ENCODE measurements at places on chromosomes 6 and 20.

GRCh38 chr6:151506761-151507160, 12.9 kb downstream of the CCDC170 start:
- no peak for DNase-seq

- no peak for DNase-seq
Observed at GRCh38 chr20:37389844-37390275, 43.9 kb downstream of the SRC start.

DNA sequence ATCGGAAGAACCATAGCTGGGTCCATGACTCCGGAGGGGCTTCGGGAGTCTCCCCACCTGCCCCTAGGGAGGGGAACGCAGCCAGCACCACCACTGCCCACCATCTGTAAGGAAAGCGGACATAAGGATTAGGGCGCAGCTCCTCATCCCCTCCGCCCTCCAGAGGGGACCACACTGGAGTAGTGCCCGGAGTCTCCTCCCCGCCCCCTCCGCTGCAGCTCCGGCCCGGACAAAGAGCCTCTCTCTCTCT, 628 bp downstream of the SLC35B2 start:
- DNase-seq = peak; percentile 19

DNA sequence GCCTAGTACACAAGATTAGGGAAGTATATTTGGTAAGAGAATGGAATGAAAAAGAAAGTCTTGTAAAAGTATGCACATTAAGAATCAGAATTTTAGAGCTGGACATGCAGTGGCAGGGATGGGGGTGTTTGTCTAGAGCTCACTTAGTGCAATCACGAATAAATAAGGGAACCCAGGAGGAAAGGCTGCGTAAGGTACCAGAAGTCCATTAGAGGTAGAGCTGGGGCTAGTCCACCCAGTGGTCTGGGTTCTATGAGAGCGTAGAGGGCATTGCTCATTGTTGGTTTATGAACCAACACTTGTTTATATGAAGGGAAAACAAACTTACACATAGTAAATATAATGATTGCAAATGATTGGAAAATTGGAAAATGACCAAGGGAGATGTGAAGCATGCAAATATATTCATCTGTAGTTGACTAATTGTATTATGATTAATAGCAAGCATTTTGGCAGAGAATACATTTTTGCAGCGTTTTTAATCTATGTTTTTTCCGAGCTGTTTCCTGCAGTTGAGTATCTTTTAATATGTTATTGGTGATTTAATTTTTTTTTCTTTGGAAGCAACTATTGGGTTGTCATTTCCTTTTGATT, 3.2 kb downstream of the CDC40 start:
- DNase-seq = no peak

- DNase-seq = no peak
Observed at GRCh38 chr6:89989742-89990141, 95.5 kb downstream of the GJA10 start.

- peak; percentile 43 for DNase-seq
Observed at GRCh38 chr6:16684896-16685554, 76.2 kb downstream of the ATXN1 start.

DNA sequence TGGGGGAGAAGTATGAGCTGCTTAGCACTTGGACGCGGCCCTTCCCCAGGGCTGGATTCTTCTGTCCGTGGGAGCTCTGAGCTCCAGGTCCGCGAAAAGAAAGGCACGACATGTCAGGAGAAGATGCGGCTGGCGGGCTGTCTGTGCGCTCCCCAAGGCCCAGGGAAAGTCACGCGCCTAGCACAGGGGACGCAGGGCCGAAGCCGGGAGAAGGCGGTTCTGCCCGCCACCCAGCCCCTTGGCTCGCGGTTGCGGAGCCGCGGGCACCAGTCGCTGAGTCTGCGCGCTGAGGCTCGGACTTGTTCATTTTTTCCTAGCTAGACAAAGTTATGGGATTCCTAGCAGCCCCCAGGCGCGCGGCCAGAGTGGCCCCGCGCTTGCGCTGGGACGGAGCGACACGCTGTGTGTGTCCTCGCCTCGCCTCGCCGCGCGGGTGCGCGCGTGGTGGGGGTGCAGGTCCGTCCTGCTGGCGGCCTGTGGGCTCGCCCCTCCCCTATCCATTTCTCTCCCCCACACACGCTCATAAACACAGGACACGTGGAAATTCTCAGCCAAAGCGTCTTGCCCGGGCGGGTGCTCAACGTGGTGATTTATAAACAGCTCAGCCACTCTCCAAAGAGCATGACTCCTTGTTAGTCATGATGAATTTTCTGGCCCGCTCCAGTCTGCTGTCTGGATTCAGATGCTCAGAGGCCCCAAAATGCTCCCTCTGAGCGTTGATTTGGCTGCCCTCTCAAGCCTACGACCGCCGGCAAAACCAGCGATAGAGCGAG, 1.9 kb upstream of the POU3F2 start:
- DNase-seq = no peak

DNA sequence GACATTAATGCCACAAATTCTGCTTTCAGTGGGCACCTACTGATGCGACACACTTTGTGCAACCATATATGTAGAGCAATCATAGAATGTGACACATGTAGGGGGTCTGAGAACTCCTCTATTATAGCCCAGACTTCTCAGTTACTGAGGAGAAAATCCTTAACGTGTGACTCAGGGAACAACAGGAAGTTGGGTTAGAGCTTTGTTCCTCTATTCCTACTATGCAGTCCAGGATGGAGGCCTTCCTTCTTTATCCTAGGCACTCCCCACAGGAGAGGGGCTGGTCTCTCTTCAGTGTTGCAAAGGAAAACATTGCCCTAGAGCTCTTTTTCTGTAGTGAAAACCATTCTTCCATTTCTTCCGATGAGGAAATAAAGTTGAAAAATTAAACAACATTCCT, 39.6 kb upstream of the RCAN2 start:
- no peak for DNase-seq

DNA sequence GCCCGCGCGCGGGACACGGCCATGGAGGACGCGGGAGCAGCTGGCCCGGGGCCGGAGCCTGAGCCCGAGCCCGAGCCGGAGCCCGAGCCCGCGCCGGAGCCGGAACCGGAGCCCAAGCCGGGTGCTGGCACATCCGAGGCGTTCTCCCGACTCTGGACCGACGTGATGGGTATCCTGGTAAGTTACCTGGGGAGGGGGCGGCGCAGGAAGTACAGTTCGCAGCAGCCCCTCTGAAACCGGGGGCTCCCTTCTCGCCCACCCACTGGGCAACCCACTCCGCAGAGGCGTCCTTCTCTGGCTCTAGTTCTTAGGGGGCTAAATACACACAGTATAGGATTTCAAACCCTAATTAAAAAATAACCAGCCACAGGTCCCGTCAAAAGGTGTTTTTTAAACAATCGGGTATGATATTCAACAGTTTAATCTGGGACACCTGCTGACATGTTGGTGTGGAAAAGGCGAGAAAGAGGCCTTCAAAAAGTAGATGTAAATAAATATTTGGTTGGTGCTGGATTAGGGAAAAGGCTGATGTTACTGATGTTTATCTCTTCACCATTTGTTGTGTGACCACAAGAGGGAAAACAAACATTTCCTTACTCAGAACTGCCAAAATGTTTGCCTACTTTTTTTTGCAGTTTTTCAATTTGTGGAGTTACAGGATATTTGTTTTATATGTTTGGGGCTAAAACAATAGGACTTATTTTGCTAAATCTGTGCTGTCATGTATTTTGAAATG, 577 bp downstream of the SASH1 start:
- no peak for DNase-seq
